GM10248 (cell line): ENCODE measurements at places on chromosomes 1 and 21.

GRCh38 chr1:194366705-194367104 is 1180.3 kb upstream of the B3GALT2 start:
- DNase-seq, result no peak

- DNase-seq, result no peak
Observed at GRCh38 chr1:2493218-2493617, 17.1 kb downstream of the PLCH2 start.

- no peak for DNase-seq
Observed at GRCh38 chr1:199085903-199086302, 447.1 kb downstream of the PTPRC start.

GRCh38 chr1:3593334-3593733 is 18.0 kb downstream of the MEGF6 start:
- no peak for DNase-seq

DNA sequence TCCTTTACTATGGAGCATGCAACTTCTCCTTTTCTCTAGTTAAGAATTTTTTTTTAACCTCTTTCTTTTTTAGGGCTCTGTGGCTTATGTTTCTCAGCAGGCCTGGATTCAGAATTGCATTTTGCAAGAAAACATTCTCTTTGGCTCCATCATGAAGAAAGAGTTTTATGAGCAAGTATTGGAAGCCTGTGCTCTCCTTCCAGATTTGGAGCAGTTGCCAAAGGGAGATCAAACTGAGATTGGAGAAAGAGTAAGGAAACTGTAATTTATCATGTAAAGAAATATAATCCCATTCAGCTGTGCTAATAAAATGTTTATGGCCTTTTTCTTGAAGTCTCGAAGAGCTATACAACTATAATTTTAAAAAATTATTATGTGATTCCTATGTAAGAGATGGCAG is 70.1 kb downstream of the HSPA13 start:
- no peak for DNase-seq

GRCh38 chr21:36689324-36689723 is 9.6 kb upstream of the SIM2 start:
- DNase-seq, result no peak

- DNase-seq, result peak; percentile 84
Observed at GRCh38 chr1:36187800-36188593, 32.0 kb downstream of the MAP7D1 start.

- DNase-seq, result no peak
Observed at GRCh38 chr1:17773591-17774326, 18.6 kb downstream of the ACTL8 start.

DNA sequence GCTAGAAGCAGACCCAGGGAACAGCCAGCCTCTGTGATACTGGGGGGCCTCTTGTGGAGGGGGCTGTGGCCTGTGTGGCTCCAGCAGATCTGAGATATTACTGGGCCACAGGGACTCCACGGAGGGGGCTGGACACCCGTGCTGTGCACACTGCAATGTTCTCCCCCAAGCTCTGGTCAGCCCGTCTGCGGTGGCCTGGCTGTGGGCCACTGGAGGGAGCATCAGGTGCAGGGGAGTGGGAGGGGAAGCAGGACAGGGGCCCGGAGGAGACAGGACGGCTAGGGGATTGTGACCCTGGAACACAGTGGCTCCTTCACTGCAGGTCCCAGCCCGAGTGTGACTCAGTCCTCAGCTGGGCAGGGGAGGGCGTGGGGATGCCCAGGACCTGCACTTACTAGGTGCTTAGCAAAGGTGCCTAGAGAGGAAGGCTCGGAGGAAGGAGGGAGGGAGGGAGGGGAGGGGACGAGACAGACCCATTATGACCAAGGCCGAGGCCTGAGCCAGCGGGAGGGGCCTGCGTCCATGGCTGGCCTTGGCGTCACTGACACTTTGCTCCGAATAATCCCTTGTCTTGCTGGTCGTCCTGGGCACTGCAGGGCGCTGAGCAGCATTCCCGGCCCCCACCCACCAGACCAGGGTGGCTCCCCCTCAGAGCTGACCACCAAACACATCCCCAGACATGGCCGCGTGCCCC is 44.2 kb downstream of the PRDM16 start:
- no peak for DNase-seq

GRCh38 chr1:180542113-180542837 is 16.5 kb upstream of the OVAAL start:
- DNase-seq, result no peak

DNA sequence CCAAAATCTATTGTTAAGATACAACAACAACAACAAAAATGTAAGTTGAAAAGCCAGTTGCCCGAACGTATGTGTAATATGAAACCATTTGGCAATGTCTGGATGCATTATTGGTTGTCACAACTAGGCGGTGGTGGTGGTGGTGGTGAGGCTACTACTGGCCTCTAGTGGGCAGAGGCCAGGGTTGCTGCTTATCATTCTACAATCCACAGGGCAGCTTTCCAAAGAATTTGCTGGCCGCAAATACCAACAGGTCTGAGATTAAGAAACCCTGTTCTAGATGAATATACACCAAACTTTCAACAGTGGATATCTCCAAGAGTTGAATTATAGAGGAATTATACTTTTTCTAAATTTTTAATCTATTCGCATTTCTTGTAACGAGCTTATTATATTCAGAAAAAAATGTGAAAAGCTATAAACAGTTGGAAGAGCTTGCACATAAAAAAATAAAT is 26.8 kb upstream of the ZNF697 start:
- DNase-seq, result peak; percentile 38

GRCh38 chr1:160400646-160401486 is 502 bp downstream of the VANGL2 start:
- DNase-seq, result no peak

DNA sequence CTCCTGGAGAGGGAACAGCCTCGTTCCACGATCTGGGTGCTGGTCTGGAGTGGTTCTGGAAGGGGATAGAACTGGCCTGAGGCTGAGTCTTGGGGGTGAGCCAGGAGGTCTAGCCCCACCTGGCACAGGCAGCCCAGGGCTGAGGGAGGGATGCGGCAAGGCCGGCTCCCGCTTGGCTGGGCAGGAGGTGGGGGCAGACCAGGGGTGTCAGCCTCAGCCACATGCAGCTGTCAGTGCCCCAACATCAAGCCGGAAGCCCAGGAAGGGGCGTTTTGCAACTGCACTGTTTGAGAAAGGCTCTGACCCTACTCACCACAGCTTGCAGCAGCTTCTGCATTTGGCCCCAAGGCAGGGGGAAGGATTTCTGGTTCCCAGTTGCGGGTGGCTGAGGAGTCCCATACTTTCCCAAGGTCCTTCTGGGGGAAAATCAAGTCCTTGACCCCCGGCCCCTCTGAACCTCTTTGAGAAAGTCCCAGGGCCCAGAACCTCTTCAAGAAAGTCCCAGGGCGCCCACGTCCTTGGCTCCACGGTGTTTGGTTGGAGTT is 2.0 kb downstream of the EFHD2 start:
- peak; percentile 80 for DNase-seq

DNA sequence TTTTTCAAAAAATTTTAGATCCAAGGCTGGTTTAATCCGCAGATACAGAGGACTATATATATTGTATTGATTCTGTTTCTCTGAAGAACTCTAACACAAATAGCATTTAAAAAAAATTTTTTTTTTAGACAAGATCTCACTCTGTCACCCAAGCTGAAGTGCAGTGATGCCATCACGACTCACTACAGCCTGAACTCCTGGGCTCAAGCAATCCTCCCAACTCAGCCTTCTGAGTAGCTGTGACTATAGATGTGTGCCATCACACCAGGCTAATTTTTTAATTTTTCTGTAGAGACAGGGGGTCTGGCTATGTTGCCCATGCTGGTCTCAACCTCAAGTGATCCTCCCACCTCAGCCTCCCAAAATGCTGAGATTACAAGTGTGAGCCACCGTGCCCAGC is 3.0 kb downstream of the ANKRD45 start:
- no peak for DNase-seq

DNA sequence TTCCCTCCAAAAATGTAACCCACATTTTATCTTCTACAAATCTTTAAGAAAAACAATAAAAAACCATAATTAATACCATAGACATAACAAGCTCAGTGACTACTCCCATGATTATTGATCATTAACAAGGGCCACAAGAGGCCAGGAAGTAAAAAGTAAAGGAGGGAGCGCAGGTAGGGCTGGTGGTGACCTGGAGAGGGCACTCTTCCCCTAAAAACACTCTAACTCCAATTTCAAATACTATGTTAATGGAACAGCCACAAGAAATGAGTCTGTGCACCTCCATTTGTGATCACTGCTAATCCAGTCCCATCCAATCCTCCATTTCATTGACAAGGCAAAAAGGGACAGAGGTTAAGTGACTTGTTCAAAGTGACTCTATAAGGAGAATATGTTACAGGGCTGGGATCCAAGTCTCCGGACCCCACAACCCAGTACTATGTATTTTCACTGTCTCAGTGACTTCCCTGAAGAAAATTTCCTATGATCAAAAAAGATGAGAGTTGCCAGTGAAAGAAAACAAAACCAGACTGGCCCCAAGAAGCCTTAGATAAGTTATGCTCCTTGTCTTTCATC is 41.2 kb upstream of the CFAP298 start:
- peak; percentile 55 for DNase-seq
